Stimulated activated CD4-positive, alpha-beta T cell treated with anti-CD3 and anti-CD28 coated beads, Interleukin-15, amount 100 ng/mL, for 48 hours (primary cell): ENCODE measurements at places on chromosomes 2 and 18.

DNA sequence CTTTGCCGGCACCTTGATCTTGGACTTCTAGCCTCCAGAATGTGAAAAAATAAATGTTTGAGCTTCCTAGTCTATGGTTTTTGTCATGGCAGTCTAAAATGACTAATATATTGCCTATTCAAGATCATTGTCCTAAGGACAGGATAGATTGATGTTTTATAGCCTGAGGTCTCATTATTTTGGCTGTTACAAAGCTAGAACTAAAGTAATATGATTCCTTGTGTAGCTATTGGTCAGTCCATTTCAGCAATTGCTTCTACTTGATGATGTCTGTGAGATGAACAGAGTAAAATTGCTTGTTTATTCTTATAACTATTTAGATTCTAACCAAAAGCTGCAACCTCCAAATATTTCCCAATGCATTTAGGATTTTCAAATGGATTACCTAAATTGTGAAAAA is 145.0 kb downstream of the HRH4 start:
- no peak for DNase-seq

- no peak for DNase-seq
Observed at GRCh38 chr2:240000671-240001070, 24.5 kb downstream of the NDUFA10 start.

DNA sequence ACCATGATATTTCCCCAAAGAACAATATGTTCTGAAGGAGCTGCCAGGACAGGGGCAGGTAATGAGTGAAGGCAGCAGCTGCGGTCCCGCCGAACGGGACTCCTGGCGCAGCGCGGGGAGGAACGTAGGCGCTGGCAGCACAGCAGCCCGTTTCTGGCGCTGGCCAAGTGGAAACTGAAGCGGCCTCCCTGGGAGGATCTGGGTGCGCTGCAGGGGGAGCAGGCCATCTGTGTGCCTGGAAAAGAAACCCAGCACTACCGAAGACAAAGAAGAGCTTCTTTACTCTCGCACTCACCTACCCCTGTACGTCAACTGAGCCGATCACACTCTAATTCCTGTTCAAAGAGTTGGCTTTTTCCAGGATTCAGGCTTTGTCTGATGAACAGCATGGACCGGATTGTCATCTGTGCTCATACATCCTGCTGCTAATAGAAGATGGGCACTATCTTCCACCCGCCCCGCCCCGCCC is 11.8 kb downstream of the G6PC2 start:
- no peak for DNase-seq

GRCh38 chr2:66581339-66582103 is 146.6 kb downstream of the MEIS1 start:
- no peak for DNase-seq

DNA sequence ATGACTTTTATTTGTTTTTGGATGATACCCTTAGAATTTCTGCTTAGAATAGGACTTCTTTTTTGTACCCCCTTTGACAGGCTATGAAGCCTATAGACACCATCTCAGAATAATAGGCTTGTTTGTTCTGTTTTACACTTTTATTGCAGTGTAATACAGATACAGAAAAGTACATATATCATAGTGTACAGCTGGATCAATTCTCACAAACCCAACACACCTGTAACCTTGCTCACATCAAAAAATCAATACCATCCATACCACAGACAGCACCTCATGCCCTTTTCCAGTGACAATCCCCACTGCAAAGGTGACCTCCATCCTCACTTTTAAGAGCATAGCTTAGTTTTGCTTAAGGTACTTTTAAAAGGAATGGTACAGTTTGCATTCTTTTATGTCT is 14.8 kb downstream of the EML6 start:
- no peak for DNase-seq

DNA sequence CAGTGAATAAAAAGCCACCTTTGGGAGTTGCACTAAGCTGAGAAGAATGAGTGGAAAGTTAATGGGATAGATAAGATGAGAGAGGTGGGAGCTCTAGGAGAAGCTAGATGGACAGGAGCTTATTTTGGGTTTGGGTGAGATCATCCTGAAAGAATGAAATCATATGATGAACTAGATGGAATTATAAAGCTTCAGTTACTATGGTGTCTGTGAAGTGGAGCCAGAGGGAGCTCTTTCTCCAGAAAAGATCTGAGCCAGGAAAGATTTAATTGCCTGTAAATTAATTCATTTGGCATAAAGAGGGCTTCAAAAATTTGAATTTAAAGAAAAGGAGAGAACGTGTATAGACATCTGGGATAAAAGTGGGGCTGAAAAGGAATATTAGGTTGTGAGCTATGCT is 10.3 kb downstream of the DNAH6 start:
- no peak for DNase-seq

- no peak for DNase-seq
Observed at GRCh38 chr2:65144571-65144970, 14.7 kb upstream of the RAB1A start.

DNA sequence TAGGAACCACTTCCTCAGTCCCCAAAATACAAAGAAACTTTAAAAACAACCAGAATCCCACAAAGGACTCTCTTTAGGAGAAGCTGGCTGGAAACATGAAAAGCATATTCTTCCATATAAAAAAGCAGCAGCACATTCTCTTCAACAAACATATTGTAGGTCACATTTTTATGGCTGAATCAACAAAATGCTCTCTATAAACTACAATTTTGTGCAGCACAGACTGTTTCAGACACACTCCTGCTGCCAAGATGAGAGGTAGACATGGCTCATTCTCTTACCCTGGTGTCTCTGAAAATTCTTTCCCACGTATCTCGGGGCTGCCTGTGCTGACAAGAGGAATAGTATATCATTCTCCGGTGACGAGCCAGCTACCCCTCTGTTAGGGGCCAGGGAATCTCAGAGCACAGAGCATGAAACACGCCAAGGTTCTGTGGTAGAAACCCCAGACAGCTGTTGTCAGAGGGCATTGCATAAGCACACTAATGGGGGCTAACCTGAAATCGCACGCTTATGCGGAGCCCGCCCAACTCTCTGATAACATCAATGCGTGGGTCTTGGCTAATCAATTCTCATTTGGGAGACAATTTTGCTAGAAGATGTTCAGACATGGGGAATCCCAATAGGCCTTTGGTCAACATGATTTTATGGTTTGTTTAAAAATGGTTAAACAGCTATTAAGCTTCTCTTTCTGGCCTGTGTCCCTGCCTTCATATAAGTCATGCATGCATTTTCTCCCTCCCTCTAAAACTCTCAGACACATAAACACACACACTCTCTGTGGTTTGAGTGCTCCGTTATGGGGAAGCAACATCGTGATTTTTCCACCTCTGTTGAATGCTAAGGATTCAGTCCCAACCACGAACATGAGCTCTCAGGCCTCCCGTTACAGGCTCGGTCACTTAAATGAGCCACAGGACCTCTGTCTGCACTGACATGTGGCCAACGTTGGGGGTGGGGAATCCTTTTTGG is 177.5 kb downstream of the INO80D start:
- no peak for DNase-seq
